ENCODE measurements at places on chromosomes 16 and 17.

- no peak for DNase-seq
Measured at GRCh38 chr17:50118828-50119218, 11.1 kb downstream of the SAMD14 start.

- no peak for DNase-seq
Measured at GRCh38 chr16:14168146-14168545, 97.0 kb downstream of the MRTFB start.

GRCh38 chr17:47955497-47956461 is 1.9 kb downstream of the PRR15L start:
- DNase-seq, result no peak

- no peak for DNase-seq
Measured at GRCh38 chr17:64491034-64491860, 5.6 kb downstream of the POLG2 start.

DNA sequence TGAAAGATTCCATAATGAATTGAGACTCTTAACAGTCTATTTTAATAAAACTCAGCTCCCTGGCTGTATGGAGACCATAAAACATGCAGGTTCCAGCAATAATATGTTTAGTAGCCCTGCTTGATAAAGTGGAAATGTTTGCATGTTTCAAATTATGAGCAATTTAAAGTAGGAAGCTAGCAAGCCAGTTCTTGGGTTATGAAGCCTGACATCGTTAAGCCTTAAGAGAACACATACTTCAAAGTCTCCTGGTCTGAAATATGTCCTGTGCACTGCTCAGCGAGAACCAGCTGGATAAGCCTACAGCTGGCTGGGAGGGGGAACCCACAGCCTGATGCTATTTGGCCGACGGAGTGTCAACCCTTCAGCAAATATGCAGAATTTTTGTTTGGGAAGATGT is 140.3 kb downstream of the SALL1 start:
- DNase-seq, result no peak

DNA sequence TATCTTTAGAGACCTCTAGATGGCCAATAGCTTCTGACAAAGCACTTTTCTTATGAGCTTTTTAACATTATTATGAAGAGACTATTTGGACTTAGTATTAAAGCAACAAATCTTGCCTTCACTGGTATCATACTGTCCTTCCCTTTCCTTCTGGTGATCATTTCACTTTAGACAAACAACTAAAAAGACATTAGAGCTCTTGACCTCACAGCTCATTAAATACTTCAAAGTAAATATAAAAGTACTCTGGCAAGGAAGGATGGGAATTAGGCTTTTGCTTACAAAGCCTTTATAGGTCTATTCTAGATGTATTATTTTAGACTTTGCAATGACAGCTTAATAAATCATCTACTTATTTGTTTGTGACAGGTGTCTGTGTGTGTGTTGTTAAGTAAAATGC is 11.1 kb downstream of the STXBP4 start:
- no peak for DNase-seq

DNA sequence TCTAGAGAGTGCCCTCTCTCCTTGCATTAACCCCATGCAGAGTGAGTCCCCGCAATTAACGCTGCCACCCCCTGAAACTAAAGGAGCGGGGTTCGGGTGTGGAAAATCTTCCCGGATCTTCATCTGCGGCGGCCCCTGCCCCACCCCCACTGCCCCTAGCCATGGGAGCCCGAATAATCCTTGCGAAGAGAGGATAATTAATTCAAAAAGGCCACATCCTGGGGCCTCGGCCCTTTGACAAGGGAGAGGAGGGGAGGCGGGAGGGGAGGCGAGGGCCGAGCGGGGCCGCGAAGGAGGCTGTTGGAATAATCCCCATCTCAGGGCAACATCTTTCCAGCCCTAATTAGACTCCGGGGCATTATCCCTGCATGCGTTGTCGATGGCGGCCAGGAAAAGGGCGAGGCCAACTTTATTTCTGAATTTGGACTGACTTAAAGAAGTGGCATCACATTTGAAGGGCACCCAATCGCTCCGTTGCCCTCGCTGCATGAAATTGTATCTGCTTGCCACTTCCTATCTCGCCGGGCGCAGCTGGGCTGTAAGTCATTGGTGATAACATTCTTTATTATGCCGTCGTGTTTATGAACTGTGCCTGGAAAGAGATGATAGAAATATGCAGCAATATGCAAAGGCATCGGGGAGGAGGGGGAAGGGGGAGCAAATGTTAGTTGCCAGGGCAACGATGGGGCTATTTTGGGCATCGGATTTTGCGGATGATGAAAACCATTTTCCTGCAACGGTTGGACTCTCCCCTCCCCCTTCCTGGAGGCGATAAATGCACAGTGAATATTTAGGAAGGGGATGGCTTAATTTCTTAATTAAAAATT is 387.1 kb upstream of the TNRC6C start:
- no peak for DNase-seq

DNA sequence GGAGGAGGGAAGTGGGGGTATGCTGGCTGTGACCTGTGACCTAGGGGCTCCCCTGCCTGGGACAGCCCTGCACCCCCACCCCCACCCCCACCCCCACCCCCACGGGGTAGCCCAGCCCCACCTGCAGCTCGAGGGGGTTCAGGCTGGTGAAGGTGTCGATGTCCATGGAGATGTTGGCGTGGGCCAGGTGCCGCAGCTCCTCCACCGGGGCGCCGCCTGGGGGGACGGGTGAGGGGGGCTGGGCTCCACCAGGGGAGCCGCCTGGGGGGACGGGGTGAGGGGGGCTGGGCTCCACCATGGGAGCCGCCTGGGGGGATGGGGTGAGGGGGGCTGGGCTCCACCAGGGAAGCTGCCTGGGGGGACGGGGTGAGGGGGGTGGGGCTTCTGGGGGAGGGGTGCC is 9.9 kb downstream of the MSLN start:
- DNase-seq, result no peak

DNA sequence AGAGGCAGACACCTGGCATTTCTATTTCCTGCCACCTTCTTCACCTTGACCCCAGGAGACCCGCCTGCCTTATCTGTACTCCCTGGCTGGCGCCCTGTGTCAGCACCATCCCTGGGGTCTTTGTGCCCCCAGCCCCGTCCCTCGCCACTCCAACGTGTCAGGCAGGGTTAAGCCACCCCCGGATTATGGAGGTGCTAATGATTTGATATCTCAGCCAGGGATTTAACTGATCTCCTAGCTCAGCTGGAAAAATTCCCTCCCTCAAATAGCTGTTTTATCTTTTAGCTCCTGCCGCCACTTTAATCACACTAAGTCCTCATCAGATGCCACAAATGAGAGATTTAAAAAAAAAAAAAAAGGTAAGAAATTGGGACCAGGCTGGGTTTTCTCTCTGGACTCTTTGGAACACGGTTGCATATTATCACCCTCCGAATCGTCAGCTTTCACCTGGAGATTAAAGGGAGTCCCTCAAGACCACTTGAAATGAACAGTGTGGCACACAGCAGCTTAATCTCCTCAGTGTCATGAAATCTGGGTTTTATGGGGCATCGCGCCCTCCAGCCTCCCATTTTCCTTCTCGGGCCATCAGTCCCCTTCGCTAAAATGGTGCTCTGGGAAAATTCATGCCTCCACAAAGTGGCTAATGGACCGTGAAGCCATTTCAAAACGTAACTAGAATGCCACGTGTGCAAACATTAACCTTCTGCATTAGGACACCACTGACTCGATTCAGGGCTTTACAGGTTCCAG is 26.2 kb upstream of the WFDC1 start:
- no peak for DNase-seq

GRCh38 chr17:63029541-63029940 is 63.5 kb downstream of the TANC2 start:
- DNase-seq, result no peak

GRCh38 chr17:45332989-45333701 is 16.3 kb upstream of the MAP3K14 start:
- no peak for DNase-seq

- DNase-seq, result no peak
Measured at GRCh38 chr16:782258-782657, 5.9 kb downstream of the RPUSD1 start.

DNA sequence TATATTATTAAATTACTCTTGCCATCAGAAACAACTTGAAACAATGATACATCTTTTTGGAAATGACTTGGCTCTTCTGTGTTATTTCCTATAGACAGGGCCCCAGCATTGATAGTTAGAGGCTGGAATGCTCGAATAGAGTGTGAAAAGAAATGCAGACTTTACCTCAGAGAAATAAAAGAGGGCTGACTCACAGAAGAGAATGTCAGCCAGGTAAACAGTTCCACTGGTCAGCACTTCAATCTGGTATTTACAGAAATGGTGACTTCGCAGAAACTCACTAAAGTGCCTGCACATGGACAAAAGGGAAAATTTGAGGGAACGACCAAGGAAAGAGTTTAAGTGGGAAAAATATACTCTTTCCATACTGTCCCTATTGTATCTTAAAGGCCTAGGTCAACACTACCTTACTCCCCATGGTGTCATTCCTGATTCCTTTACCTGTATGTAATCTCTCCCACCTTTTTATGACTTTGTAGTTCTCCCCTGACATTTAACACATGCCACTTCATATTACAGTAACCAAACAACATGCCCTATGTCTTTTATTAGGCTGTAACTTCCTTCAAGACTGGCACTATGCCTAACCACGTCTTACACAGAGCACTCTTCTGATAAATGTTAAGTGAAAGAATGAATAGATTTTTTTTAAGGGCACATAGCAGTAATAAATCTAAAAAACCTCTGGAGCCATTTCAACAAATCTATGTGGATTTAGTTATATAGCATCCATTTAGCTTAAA is 36.7 kb downstream of the AKAP10 start:
- no peak for DNase-seq

GRCh38 chr16:89700649-89701424 is 668 bp downstream of the SPATA2L start:
- DNase-seq, result no peak

DNA sequence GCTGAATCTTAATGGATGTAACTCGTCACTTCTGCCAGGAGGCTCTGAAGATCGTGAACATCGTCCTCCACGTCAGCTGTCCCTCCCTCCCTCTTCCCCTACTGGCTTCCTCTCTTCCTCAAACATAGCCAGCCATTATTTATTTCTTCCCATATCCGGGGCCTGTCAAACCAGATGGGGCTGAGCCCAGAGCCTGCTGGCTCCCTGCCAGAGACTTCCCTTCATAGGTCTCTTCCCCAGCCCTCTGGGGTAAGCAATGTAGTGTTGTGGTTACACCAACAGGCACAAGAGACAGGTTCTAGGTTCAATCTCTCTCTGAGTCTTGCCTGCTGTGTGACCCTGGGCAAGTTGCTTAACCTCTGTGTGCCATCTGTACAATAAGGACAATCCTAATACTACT is 40.1 kb upstream of the ZFP90 start:
- no peak for DNase-seq

DNA sequence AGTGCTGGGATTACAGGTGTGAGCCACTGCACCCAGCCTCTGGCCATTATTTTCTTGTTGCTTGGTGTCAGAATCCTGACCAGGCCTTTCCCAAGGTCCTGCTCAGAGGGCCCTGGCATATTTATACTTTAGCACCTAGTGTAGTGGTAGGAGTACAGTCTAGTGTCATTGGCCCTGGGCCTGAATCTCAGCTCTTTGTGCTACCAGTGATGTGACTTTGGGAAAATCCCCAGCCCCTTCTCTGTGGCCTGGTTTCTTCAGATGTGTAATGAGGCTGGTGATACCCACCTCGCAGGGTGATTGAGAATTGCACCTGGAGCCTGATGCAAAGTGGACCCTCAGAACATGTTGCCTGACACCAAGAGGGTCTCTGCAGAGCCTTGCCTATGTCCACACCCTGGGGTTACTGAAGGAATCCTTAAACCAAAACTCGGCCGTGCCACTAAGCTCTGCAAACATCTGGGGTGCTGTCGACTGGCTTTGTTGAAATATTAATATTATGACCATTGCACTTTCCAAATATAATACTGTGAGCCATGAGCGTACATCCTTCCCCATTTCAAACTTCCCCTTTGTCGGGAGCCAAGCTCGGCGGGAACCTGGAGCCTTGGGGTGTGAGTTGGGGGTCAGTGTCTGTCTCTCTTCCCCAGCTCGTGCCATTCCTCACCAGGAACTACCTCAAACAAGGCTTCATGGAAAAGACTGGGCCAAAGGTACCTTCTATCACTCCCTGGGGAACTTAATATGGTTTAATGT is 18.0 kb upstream of the RNF135 start:
- no peak for DNase-seq

- no peak for DNase-seq
Measured at GRCh38 chr16:50537533-50538290, 10.5 kb upstream of the NKD1 start.

GRCh38 chr17:21458054-21458453 is 81.9 kb downstream of the KCNJ12 start:
- no peak for DNase-seq

DNA sequence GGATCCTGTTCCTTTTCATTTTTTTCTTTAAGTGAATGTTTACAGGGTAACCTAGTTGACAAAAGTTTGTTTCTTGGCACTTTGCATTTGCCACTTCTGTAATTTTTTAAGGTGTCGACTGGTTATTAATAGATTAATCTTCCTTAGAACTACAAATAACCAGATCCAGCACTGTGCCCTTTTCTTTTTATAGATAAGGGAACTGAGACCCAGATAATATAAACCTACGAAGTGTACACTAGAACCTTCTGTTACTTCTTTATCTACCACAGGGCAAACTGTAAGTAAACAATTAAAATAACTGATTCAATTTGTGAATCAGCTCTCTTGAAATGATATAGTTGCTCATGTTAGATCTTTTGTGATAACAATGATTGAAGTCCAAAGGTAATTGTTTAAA is 55.4 kb downstream of the NLK start:
- DNase-seq, result no peak

DNA sequence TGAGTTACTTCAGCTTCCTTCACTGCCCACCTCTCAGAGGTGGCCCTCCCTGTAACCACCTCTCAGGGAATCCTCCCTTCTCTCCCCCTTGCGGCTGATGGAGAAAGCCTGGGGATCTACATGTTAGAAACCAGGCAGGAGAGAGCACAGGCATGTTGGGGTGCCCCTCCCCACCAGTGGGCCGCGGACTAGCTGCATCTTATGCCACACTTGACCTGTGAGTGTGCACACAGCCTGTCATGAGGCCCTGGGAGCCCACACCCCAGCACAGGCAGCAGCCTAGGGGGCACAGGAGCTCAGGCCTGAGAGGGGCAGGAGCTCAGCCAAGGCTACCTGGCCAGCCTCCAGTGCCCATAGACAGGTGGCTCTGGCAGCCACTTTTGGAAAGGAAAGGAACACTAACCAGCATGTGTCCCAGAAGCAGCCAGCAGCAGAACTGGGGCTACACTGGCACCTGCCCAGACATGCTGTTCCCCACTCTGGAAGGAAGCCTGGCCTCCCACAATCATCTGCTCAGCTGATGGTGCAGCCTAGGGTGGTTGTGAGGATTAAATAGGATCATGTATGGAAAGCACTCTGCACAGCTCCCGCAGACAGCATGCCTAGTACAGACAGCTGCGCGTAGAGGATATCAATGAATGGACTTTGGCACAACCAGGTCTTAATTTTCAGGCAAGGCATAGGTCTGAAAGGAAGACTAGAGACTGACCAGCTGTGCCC is 60.5 kb downstream of the TMEM132E start:
- no peak for DNase-seq

- no peak for DNase-seq
Measured at GRCh38 chr16:20372701-20373100, 20.2 kb upstream of the UMOD start.

GRCh38 chr17:29364691-29365090 is 25.5 kb upstream of the TAOK1 start:
- no peak for DNase-seq

Measured in stimulated activated CD8-positive, alpha-beta memory T cell treated with anti-CD3 and anti-CD28 coated beads, Interleukin-2, amount 100 ng/mL, for 1 hour (primary cell).